WTC11 (cell line): ENCODE measurements at places on chromosomes 6 and 20.

- DNase-seq = no peak
Measured at GRCh38 chr6:146886587-146887446, 288.0 kb downstream of the ADGB start.

GRCh38 chr6:80280262-80281010 is 174.0 kb downstream of the BCKDHB start:
- no peak for DNase-seq

GRCh38 chr20:16517946-16518783 is 55.1 kb downstream of the KIF16B start:
- DNase-seq = peak; percentile 52

DNA sequence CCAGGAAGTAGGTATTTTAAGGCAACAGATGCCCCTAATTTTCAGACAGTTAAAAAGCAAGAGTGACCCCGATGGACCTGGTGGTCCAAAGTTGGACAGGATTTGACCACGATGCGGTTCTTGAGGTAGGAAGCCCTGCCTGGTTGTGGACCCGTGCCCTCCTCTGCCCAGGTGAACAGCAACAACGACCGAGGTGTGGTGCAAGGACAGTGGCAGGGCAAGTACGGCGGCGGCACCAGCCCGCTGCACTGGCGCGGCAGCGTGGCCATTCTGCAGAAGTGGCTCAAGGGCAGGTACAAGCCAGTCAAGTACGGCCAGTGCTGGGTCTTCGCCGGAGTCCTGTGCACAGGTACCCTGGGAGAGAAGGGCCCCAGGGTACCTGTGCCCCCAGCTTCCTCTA is 18.7 kb downstream of the TGM6 start:
- DNase-seq = no peak

GRCh38 chr6:28383235-28384142 is 16.1 kb downstream of the ZSCAN12 start:
- DNase-seq = peak; percentile 94

GRCh38 chr6:24905483-24905882 is 30.3 kb downstream of the RIPOR2 start:
- DNase-seq = no peak

GRCh38 chr6:5205877-5206850 is 54.6 kb downstream of the LYRM4 start:
- no peak for DNase-seq

DNA sequence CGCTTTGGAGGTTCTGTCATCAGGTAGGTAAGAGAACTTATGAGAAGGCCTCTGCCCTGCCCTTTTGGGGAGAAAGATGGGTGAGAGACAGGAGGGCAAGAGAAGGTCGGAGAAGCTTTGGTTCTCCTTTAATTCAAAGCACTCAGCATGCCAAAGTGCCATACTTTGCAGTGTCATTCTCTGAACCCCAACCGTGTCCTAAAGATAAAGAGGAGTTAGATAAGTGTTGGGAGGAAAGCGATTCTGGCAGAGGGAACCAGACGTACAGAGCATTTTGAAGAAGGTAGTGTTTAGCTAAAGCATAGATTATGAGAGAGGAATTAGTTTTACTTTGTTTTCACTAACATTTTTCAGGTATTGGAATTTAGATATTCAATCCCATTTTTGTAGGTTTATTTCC is 40.3 kb downstream of the NKAIN2 start:
- DNase-seq = no peak

DNA sequence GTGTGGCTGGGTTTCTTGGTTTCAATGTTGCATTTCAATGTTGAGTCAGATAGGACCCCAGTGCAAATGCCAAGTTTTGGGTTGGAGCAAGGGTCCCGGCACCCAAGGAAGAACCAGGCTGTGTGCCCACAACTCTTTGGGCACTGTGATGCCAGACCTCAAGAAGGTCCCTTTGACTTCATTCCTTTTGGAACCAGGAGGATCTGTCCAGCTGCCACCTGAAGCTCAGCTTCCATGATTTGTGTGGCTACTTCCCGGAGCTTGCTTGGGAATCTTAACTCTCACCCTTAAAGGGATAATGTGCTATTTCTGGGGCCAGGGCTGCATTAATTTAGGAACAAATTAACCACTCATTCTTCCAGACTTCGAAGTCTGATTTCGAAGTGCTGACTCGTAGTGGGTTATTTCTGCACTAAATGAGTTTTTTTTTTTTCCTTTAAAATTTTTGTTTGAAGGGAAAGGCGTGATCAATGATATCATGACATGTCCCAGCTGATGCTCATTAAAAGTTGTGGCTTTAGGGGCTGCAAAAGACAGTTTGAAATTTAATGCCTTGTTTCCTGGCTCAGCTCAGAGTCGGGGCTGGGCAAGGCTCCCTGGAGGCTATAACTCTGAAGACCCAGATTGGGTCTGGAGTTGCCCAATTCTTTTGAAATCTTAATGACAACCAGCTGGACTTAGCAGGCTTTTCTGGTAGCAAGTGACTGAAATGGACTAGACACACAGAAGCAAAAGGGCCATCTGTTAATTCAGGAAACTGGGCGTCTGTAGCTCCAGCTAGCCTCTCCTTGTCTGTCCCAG is 24.0 kb upstream of the PHACTR3 start:
- no peak for DNase-seq

GRCh38 chr6:70415660-70416059 is 2.4 kb downstream of the FAM135A start:
- DNase-seq = no peak

DNA sequence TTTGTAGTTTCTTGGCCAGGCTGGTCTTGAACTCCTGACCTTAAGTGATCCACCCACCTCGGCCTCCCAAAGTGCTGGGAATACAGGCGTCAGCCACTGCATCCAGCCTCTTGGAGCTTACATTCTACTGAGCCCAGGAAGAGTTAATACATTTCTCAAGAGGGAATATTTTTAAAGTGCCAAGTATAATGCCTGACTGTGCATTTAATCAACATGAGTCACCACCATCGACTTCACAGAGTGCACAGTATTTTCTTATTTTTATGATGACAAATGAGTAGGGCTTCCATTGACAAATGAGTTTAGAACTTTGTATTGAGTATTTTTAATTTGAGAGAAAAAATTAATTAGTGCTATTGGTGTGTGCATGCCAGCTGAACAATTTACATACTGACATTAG is 72.2 kb downstream of the SASH1 start:
- DNase-seq = no peak
